Tongue (tissue), 3 donors: ENCODE measurements at places on chromosomes 6 and 20.

DNA sequence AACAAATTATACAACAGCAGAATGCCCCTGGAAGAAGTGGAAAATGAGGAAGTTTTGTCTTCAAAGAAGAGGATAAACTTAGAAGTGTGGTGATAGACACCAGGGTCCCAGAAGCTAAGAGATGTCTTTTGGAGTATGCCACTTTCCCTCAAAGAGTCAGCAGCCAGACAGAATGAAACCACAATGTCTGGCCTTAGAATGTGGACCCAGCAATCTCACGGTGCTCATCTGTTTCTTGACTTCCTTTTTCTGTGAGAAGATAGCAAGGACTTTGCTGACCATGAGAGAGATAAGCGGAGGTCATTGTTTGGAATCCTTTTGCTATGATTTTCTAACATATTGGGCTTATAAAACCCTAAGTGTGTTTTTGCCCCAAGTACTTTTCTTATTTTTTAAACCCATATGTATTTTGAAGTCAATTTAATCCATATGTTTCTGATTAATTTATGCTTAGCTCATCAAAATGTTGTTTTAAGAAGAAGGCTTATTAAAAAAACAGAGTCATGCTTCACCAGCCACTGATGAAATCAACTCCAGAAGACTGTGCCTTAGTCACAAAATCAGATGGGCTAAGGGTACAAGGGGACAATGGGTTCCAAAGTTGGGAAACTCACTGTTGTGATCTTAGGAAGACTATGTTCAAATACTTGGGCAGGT lies 451.2 kb upstream of the JAG1 start:
- DNase-seq: no peak

GRCh38 chr20:18625907-18626655 lies 38.2 kb downstream of the DTD1 start:
- no peak for DNase-seq

DNA sequence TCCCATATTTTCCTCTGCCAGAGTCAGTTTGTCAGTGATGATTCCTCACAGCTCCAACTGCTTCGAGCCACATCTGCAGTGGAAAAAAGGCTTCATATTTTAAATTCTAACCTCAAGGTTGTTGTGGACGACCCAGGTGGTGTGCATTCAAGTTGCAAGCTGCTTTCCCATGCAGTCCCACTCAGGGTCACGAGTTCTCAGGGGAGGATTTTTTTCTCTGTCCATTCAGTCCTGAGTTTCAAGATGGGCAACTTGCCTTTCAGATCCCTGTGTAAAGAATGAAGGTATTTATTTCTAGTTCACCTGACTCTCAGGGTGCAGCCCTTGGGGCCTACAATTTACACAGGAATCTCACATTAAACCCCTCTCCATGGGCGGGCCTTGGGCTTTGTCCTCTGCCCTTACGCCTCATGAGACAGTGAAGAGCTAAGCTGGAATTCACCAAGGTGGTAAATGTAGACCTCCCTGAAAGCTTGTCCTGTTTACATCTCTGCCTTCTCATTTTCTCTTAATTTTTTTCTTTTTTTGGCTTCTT lies 65.9 kb downstream of the TPD52L1 start:
- no peak for DNase-seq

GRCh38 chr20:23397961-23398360 lies 23.3 kb downstream of the NAPB start:
- DNase-seq: no peak

DNA sequence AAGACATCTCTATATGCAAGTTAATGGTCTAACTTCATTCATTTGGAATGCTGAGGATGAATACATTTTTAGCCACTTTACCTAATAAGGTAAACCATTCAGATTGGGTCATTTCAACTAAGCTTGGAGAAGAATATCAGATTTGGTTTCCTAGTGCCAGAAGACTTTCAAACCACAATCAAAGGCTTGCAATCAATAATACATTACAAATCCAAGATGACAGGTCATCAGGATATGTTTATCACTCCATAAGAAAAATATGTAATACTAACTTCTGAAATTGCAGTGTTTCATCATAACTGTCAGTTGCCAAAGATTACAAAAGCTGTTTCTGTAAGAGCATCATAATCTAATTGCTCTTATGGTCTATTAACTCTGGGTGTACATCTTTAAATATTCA lies 654.0 kb downstream of the COL12A1 start:
- DNase-seq: no peak

DNA sequence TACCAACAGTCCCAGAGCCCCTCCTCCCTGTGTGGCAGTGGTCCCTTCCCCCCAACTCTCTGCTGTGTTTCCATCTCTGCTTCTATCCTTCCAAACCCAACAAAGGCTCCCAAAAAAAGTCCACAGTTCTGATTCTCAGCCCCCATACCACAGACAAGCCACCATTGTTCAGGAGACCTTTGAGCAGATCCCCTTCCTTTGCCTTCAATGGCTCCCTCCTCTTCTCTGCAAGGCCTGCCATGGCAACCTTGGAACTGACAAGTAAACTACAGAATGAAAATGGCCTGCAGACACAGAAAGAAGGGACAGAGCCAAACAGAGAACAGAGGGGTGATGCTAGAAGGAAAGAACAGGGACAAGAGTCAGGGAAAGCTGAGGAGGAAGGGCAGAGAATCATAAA lies 23.2 kb downstream of the OR2H2 start:
- DNase-seq: no peak

DNA sequence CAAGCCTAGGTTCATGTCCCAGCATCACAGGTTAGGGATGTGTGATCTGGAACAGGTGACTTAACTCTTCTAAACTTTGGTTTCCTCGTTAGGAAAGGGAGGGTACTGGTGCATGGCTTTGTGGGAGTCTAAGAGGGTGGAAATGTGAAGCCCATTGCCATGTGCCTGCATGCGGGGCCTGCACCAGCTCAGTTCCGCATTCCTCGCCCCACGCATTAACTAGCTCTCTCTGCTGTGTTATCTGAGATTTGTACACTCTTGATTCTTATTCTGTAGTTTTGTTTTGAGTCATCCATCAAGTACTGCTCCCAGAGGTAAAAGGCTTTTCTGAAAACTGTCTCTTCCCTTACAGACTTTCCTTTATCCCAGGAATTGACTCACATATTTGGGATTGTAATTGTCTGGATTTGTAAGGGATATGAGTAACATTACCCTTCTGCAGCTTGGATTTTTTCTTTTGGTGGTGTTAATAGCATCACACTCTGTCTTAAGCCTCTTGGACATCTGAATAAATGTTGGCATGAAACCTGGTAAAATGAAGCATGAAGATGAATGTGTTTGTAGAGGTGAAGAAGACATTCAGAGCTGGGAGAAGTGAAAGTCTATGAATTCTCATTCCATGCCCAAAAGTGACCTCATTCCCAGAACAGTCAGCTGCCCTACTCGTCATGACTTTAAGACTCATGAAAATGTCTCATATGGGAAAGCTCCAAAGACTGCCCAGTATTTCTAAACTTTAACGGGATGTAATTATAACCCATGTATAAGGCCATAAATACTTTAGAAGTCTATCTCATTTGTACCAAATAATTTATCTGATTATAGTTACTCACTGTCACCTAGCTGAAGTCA lies 357.3 kb downstream of the FOXA2 start:
- peak; percentile 75 for DNase-seq

GRCh38 chr20:53097371-53097770 lies 125.2 kb downstream of the TSHZ2 start:
- no peak for DNase-seq

DNA sequence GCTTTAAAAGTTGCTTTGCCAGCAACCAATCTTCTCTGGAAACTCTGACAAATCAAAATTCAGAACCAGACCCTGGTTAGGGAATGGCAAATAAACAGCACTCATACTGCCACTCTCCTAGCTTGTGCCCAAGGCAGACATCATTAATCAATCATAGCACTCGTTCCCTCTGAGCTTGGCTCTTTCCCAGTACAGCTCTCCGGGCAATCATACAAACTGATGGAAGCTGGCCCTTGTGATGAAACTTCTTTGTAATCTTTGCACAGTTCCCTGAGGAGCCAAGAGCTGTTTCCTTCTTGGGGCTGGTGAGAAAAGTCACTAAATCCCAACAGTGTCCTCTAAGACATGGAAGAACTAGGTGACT lies 34.7 kb downstream of the KIAA1755 start:
- DNase-seq: no peak
